NCI-H1417 (cell line): ENCODE measurements at places on chromosomes 16 and 17.

GRCh38 chr16:72201387-72201786 lies 29.4 kb upstream of the PMFBP1 start:
- DNase-seq, result no peak

- peak; percentile 36 for DNase-seq
Observed at GRCh38 chr17:7548585-7549400, at the start of gene TNFSF12. Gene TNFSF12, plus strand, starts transcription at chr17:7549058. Its CDS starts 96 bp downstream, at chr17:7549154.

- DNase-seq, result peak; percentile 49
Observed at GRCh38 chr17:45782889-45783592, 1.1 kb upstream of the CRHR1 start.

- DNase-seq, result no peak
Observed at GRCh38 chr17:10025976-10026901, 121.2 kb upstream of the RCVRN start.

DNA sequence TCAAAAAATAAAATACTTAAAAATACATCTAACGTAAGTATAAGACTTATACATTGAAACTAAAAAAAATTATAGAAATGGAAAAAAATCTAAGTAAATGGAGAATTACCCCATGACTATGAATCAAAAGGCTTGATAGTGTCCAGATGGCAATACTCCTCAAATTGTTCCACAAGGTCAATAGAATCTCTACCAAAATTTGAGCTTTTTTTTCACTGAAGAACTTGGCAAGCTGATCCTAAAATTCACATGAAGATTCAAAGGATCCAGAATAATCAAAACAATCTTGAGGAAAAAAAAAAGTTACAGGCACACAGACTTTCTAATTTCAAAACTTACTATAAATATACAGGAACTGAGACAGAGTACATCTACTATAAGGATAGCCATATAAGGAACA lies 448.4 kb upstream of the CDH11 start:
- no peak for DNase-seq

GRCh38 chr16:57434003-57434402 lies 13.2 kb downstream of the CIAPIN1 start:
- DNase-seq, result no peak

DNA sequence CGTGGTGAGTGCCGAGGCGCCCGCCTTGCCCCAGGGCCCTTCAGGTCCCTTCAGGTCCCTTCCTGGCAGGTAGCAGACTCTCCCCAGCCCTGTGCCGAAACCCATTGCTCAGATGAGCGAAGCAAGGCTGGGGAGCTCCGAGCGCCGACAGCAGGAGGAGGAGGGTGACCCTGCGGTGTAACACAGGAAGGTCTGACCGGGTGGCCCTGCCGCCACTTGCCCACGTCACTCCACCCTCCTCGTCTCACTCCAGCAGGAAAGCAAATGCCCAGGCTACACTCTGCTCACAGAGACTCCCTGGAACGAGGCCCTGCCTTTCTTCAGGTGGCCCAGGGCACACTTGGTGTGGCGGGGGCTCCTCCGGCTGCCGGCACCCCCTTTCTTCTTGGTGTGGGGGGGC lies 57.2 kb downstream of the ACTG1 start:
- DNase-seq, result no peak

DNA sequence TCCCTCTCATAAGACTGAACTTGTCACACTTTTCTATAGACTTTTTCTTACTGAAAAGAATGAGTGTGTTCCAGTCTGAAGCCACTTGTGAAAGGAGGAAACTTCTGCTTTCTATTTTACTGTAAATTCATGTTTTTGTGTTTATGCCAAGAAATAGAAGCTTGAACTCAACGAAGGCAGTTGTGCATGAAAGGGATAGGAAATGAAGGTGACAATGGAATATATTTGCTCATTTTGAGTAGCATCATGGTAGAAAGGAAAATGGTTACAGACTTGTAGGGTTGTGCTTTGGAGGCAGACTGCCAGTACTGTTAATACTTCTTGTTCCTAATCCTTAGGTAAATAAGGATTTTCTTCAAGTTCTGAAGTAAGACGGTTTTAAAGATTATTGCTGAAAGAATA lies 8.1 kb downstream of the CLTC start:
- DNase-seq, result no peak

GRCh38 chr17:75589012-75589918 lies 1.7 kb downstream of the MYO15B start:
- peak; percentile 90 for DNase-seq

- DNase-seq, result peak; percentile 37
Observed at GRCh38 chr16:76081967-76082366, 195.2 kb upstream of the CNTNAP4 start.

- DNase-seq, result no peak
Observed at GRCh38 chr16:89971495-89972243, 23.1 kb downstream of the DEF8 start.

DNA sequence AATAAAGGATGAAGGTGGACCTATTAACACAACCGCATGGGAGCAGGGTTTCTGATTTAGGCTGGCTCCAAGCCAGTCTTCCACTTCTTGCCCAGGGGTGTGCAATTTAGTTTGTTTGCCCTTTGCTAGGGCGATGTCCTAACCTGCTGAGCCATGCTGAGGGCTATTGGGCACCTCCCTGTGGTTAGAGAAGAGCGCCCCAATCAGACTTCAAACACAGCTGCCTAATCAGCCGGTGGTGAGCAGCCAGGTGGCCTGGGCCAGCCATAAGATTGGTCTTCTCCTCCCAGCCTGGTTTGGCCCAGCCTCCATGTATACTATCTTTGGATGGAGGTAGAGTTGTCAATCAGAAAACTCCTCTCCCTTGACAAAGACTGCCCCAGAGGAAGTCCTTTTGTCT lies 15.7 kb downstream of the TMEM94 start:
- peak; percentile 92 for DNase-seq

DNA sequence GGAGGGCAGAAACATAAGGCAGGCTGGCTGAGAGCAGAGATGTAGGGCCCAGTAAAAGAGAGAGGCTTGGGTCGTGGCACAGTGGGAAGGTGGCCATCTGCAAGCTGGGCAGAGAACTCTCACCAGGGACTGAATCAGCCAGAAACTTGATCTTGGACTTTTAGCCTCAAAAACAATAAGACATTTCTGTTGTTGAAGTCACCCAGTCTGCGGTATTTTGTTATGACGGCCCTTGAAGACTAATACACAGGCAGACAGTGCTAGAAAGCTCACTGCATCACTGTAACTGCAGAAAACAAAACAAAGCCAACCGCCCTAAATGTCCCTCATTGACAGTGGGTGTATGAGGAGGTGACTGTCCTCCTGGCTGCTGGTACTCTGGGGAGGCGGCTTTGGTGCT lies 3.9 kb upstream of the JPH3 start:
- DNase-seq, result no peak

GRCh38 chr16:21163576-21163975 lies 5.1 kb downstream of the LDAF1 start:
- no peak for DNase-seq

DNA sequence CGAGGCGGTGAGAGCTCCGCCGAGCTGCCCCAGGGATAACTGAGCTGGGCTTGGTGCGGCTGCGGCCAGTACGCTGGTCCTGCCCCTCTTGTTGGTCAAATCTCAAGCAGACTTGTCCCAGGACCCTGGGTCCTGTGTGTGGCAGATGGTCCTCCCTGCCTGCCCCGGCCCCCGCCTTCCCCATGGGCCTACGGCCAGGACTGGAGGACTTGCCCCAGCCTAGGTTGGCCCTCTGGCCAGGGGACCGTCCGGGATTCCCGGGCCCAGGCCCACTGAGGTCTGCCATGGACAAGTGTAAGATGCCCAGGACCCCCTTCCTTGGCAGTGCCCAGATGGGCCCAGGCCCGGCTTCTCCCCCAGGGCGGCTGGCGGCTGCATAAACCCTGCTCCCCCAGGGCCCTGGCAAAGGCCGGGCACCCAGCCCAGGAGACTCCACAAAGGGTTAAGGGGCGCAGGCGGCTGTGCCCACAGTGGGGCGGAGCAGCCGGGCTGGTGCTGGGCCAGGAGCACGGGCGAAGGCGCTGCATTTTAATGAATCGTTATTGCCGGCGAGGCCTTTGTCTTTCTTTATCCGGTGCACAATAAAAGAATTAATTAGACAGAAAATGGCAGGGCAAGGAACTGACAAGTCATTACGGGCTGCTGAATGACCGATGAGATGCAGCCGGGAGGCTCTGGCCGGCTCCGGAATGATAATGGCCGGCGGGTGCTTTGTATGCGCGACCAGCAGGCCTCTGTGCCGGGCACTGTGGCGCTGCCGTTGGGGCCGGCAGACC lies 9.1 kb downstream of the SOX8 start:
- DNase-seq, result no peak

GRCh38 chr17:44352828-44353671 lies 7.9 kb downstream of the GRN start:
- DNase-seq, result no peak
